ENCODE measurements at places on chromosomes 3 and 15.

- DNase-seq: no peak
These were observed 362.6 kb upstream of the PLSCR5 start for GRCh38 chr3:146967783-146968182.

- DNase-seq: no peak
These were observed 49.1 kb downstream of the OXNAD1 start for GRCh38 chr3:16313886-16314645.

GRCh38 chr3:65761446-65762234 is 277.1 kb downstream of the MAGI1 start:
- no peak for DNase-seq

- no peak for DNase-seq
These were observed 61.9 kb downstream of the ATP2B2 start for GRCh38 chr3:10443272-10444109.

GRCh38 chr15:72229076-72229946 is 1.7 kb downstream of the PKM start:
- no peak for DNase-seq

DNA sequence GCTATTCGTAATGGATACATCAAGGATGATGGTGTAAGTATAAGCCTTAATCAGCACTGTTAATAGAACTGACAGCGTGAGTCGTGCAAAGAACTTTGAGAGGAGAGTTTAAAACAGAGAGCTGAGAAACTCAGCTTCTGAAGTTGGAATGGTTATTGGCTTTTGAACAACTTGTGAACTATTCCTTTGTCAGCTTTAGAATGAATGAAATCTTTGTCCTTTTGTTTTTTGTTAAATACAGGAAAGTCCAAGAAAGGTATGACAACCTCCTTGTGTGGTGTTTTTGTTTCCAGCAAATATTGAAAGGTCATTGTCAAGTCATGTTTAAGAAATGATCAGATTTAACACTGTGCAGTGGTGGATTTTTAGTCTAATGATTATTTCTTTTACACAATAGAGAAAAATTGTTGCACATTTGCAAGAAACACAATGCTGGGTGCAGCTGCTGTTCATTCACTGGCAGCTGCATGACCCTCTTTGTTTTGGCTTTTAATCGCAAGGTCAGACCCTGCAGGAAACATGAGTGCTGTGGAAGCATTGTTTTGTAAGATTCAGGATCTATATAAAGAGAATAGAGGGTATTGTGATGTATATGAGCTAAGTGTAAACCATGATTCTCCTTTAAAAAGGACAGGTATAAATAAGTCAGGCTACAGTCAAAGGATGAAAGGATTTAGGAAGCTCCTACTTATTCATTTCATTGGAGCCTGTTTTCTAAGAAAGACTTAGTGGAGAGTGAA is 21.7 kb upstream of the ABHD10 start:
- no peak for DNase-seq

DNA sequence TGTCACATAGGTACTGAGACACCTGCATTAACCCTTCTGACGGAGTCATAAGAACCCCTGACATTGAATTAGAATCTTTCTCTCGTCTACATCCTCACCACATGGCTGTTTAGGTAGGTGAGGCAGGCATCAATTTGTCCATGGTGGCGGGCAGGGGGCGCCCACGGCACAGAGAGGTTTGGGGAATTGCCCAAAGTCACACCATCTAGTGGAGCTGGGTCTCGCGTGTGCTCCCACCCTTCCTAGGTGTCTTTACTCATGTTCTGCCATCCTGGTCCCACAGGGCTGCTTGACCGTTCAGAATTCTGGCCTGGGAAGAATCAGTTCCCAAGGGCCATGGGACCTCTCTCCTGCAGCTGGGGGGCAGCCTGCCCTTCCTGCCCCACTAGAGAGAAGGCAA is 14.7 kb upstream of the DLL4 start:
- no peak for DNase-seq

- DNase-seq: no peak
These were observed 186.7 kb downstream of the NFKBIZ start for GRCh38 chr3:102036017-102036416.

DNA sequence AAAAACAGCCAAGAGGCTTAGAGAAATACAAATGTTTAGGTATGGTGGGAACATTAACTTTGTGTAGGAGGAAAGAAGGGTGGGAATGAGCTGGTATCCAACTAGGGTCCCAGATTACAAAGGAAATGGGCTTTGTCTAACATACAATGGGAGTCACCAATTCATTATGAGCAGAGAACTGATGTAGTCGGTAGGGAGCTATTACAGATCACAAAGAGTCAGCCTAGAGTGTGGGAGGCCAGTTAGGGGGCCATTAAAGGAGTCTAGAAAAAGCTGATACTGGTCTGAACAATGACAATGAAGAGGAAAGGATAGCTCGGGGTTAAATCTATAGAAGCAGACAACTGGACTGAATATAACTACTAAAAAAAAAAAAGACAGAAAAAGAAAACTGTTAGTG is 15.5 kb downstream of the ANO10 start:
- no peak for DNase-seq

DNA sequence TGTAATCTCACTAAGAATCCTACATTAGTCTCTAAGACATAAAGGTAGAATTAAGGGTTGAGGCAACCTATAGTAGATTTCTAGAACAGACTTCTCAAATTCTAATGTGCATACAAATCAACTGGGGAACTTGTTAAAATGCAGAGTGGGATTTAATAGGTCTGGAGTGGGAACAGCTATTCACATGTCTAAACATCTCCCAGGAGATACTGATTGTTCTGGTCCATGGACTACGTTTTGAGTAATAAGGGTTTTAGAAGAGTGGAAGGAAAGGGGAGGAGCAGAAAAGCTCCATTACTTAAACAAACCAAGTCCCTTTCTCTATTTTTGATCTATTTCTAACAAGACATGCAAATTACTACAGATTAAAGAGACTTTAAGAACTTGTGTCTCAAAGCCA is 524.8 kb downstream of the TUSC7 start:
- DNase-seq: no peak

GRCh38 chr15:90465140-90465929 is 64.4 kb upstream of the CRTC3 start:
- DNase-seq: no peak

GRCh38 chr3:190305406-190305805 is 16.8 kb downstream of the CLDN1 start:
- no peak for DNase-seq

DNA sequence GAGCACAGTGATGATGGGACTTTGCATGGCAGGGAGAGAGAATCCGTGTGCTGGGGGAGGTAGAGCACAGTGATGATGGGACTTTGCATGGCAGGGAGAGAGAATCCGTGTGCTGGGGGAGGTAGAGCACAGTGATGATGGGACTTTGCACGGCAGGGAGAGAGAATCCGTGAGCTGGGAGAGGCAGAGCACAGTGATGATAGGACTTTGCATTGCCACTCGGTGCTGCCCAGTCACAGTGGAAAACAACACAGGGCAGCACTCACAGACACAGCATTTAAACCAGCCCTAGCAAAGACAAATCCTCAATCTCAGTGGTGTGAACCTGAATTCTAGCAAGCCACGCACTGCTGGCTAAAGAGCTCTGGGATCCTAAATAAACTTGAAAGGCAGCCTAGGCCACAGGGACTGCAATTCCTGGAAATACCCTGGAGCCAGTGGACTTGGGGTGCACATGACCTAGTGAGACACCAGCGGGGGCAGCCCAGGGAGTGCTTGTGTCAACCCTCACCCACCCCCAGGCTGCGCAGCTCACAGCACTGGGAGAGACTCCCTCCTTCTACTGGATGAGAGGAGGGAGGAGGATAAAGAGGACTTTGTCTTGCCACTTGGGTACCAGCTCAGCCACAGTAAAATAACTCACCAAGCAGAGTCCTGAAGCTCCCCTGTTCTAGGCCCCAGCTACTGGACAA is 23.4 kb upstream of the TNK2 start:
- no peak for DNase-seq

DNA sequence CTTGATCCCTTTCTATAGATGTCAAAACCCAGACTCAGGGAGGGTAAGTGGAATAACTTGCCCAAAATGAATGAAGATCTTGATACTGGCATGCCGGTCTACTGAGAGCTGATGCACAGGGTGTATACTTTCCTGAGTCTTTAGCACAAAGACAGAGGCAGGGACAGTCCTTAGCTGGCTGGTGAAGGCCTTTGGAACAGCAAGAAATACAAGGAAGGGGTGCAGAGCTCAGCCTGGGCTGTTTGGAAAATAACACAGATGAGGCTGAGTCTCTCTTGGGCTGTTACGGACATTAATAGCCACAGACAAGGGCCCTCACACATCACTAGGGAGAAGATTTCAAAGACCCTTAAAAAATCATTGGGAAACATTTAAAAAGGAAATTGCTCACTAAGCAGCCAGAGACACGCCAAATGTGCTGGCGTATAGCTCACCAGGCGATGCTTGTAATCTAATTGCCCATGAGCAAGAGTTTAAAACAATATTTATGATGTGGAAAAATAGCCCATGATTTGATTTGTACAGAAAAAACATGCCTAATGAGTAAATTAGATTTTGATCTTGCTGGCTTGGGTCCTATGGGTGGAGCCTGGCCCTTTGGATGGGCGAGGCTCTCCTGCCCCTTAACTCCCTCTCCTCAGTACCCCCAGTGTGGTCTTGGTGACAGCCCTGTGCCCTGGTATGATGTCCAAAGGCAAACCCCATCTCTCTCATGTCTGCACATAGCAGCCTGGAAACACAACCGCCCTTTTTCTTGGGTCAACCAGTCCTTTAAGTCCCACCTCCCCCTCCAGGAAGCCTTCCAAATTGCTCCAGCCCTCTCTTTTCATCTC is 81.8 kb upstream of the MRPS22 start:
- no peak for DNase-seq

DNA sequence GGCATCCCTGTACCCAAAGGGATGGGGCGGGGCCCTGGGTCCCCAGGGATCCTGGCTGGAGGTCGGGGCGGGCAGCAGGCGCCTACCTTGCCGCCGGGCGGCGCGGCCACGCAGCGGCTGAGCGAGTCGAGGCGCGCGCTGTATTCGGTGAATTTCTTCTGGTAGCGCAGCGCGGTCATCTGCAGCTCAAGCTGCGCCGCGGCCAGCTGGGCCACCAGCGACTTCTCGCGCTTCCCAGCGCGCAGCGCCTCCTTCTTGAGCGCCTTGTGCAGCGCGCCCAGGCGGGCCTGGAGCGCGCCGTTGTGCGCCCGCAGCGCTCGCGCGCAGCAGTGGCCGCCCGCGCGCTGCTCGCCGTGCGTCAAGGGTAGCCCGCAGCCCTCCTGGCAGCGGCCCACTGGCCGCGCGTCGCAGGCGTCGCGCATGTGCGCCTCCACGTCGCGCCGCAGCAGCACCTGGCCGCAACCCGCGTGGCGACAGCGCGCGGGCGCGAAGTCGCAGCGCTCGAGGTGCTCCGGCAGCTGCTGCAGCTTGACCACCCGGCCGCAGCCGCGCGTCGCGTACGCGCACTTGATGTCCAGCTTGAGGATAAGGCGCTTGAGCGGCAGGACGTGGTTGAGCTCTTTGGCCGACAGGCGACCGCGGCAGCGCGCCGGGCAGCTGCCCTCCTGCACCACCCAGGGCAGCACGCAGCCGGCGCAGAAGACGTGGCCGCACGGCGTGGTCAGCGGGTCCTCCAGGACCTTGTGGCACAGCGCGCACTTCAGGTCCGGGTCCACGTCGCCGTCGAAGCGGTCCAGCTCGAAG is 522 bp downstream of the PDZRN3 start:
- DNase-seq: no peak

- DNase-seq: no peak
These were observed 166.6 kb upstream of the MCTP2 start for GRCh38 chr15:94064676-94065313.

DNA sequence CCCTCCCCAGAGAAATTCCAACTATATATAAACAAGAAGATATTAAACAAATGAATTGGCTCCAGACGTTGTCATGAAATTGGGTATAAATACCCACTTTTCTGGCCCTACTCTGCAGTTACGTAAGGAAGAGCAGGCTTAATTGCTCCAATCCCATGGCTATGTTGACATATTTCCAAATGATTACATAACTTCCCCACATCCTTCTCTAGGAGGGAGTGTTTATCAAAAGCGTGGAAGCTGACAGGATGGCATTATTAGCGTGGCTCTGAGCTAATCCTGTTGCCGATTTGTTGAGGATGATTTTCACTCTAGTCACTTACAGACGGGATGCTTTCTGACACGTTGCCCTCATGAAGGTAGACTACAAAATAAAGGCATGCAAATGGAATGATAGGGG is 347.5 kb upstream of the TMCO5A start:
- DNase-seq: no peak

DNA sequence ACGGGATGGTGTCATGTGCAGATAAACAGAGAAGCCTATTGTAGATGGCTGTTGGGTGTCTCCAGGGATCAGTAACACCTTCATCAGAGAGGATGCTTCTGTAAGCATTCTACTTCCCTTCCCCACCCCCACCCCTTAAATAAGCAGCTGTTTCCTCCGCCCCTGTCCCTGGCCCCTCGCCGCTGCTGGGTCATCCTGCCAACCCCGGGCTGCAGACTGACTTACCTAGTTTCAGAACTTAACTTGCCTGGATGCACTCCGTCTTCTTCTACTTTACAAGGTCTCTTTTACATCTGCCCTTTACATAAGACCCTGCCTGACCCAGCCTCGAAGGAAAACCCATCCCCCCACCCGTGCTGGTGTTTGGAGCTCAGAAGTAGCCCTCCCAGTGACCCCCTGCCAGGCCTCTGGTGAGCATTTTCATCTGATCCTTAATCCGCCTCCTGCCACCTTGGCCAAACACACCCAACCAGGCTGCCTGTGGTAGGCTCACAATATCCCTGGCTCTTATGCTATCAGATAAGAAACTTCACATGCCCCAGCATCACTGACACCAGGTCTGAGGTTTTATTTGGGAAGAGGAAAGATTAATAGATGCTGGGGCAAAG is 103.0 kb upstream of the HES1 start:
- no peak for DNase-seq

DNA sequence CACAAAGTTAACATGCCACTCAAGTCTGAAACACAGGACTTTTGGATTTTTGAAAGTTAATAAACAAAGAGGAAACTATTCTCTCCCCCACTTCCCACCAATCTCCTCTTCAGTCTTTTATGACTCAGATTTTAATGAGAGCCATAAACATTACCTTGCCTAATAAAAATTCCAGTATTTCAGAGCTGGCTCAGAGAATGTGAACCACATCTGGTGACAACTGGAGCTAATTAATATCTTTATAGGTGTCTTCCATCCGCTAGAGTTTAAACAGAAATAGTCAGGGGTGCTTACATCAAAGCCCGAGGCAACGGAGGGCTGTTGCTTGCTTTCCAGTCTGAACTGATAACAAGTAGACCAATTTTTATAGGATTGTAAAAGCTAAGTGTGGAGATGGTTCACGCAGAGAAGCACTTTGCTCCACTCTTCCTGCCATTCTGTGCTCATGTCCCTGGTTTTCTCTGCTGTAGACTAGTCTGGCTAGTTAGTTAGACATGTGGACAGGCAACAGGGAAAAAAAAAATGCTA is 363.6 kb downstream of the NR2F2 start:
- no peak for DNase-seq

- no peak for DNase-seq
These were observed at the start of gene KCNMB2 for GRCh38 chr3:178536211-178537079. TSS of gene KCNMB2 (plus strand) at chr3:178536436.

GRCh38 chr3:16825617-16826204 is 59.0 kb upstream of the PLCL2 start:
- no peak for DNase-seq

Data from stimulated activated CD8-positive, alpha-beta memory T cell treated with anti-CD3 and anti-CD28 coated beads, Interleukin-4, amount 100 ng/mL, for 24 hours (primary cell).